ENCODE measurements at places on chromosomes 11 and 22.
A peak's percentile ranks its signal among the peaks of the same experiment; 100 is the strongest.

- no peak for DNase-seq
Observed at GRCh38 chr11:93611836-93612677, 49.4 kb upstream of the CEP295 start.

DNA sequence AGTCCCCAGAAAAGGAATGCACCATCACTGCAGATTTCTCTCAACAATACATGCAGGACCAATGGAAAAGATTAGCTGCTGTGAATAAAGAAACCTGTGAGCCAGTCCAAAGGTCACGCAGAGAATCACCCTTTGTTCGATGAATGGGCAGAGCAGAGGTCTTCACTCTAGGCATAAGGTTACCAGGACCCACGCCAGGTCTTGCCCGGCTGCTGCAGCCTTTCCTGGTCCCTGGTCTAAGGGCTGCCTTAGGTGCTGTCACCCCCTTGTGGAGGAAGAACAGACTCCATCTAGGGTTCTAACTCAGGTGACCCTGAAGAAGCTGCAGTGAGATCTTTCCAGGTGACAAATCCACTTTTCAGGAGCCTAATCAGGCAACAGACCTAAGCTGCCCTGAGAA, 29.0 kb upstream of the NAP1L4 start:
- no peak for DNase-seq

DNA sequence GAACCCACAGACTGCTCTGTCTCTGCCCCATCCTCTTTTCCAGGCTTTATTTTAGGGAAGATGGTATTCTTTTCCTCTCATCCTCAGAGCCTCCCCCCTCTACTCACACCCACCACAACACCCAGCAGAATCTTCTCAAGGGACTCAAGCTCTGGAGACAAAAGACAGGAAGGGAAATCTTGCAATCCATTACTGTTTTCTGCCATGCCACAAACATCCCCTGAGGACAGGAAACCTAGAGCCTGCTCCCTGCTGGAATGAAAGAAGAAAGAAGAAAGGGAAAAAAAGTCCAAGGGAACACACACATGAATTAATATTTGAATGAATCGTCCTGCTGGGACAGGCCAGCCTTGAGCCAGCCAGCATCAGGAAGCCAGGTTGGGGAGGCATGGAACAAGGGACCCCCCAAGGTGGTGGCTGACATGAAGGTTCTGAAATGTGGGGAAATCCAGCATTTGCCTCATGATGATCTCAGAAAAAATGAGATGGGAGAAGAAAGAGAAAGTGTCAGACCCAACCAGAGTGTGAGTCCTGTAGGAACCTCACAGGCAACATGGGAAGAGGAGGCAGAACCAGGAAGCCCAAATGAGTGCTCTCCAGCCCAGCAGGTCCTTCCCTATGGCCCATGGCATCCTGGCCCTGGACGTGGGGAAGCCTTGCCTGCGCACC, 34.0 kb downstream of the SLCO2B1 start:
- no peak for DNase-seq

DNA sequence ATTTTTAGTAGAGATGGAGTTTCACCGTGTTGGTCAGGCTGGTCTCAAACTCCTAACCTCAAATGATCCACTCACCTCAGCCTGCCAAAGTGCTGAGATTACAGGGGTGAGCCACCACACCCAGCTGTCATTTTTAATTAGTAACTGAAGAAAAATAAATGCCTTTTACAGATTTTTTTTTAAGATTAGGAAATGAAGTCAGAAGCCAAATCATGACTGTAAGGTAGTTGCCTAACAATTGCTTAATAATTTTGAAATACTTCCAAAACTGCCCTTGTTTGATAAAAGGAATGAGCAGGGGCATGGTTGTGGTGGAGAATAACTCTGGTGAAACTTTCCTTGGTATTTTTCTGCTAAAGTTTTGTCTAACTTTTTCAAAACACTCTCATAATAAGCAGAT, 98.9 kb upstream of the SLC5A12 start:
- DNase-seq: no peak

GRCh38 chr22:20970939-20971657, 4.0 kb downstream of the AIFM3 start:
- DNase-seq: no peak

DNA sequence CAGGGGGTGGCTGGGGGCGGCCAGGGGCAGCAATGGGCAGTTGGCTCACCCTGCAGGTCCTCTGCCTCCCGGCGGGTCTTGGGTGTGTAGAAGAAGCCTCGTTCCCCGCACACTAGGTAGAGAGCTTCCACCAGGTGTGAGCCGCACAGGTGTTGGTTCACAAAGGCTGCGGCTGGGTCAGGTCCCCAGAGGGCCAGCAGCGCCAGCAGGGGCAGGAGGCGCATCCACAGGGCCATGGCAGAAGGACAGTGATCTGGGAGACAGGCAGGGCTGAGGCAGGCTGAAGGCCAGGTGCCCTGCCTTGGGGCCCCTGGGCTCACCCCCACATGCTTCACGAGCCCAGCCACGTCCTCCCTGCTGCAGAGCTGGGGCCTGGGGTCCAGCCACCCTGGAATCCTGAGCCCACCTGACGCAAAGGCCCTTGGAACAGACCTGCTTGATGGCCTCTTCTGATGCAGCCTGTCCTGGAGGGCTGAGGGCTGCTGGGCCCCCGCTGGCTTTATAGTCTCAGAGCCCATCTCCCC, at the start of gene INS:
TSS of gene INS (minus strand) at position 474 of the 524 bp plus-strand sequence. CDS start at position 236, 238 bp downstream.
- DNase-seq: no peak

- DNase-seq: no peak
Observed at GRCh38 chr11:6705905-6706535, 22.9 kb upstream of the MRPL17 start.

GRCh38 chr11:110428956-110429730, 605 bp upstream of the FDX1 start:
- no peak for DNase-seq

- DNase-seq: no peak
Observed at GRCh38 chr11:122069707-122070360, 46.2 kb downstream of the BLID start.

DNA sequence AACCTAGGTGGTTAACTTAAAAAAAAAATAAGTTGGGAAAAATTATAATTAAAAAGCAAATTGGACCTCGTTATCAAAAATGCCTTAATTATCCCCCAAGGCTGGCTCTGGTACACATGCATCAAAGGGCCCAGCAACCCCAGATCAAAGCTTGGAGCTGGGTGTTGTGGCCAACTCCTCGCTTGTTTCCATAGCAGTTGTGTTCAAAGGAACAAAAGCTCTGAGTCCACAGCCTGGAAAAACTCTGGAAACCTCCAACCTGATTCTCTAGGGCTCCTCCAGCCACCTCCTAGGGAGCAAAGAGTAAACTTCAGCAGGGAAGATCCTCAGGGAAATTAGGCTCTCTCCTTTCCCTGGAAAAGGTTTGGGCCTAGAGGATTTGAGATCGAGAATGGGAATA, 149.4 kb downstream of the NXPE2 start:
- DNase-seq: no peak

DNA sequence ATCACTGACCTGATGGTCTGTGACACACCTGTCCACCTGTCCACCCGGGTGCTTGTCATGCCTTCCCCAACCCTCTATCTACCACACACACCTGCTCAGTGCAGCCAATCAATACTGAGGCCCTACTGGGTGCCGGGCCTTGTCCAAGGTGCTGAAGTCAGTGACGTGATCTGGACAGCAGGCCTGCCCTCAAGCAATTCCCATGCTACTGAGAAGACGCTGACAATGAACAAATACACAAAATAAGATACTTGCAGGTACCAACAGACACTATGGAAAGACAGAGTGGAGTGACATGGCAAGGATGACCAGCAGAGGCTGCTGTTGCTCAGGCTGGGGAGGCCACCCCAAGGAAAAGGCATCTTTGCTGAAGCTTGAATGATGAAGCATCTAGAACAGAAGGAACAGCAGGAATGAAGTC, 21.2 kb downstream of the PLAAT3 start:
- no peak for DNase-seq

DNA sequence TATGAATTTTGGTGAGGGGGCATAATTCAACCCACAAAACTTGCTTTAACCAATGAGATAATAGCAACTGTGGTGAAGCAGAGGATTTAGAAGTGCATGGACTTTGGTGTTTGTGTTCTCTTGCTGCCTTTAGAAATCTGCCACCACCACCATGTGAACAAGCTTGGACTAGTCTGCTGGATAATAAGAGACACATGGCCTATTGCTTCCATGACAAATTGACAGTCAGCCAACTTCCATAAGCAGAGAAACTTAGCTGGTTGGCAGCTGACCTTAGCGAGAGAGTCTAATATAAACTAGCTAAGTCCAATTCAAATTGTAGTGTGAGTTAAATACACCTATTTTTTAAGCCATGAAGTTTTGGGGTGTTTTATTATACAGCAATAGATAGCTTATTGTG, 482.1 kb upstream of the ANO5 start:
- no peak for DNase-seq

GRCh38 chr11:23789200-23789853, 707.5 kb upstream of the LUZP2 start:
- no peak for DNase-seq

- no peak for DNase-seq
Observed at GRCh38 chr11:60957188-60957587, 5.2 kb upstream of the SLC15A3 start.

- DNase-seq: no peak
Observed at GRCh38 chr11:124763156-124763947, 1.3 kb upstream of the ESAM start.

- no peak for DNase-seq
Observed at GRCh38 chr11:31819621-31820437, 8.7 kb upstream of the PAX6 start.

GRCh38 chr11:1333091-1333772, 23.8 kb upstream of the TOLLIP start:
- DNase-seq: no peak

- DNase-seq: no peak
Observed at GRCh38 chr11:46338636-46338987, 8.7 kb upstream of the DGKZ start.

DNA sequence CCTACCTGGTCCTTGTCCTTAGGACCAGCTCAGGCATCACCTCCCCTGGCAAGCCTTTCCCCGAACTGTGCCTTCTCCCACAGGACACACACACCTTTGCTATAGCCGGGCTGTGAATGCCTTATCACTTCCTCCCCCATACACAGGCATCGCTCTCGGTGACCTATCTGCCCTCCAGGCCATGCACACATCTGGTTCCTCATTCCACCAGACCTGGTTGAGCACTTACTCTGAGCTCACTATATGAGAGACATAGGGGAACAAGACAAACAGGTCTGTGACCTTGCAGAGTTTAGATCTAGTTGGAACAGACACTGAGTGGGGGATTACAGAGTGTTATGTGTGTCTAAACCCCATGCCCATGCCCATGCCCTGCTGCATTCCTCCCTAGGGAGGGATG, 3.1 kb upstream of the BCR start:
- DNase-seq: no peak

DNA sequence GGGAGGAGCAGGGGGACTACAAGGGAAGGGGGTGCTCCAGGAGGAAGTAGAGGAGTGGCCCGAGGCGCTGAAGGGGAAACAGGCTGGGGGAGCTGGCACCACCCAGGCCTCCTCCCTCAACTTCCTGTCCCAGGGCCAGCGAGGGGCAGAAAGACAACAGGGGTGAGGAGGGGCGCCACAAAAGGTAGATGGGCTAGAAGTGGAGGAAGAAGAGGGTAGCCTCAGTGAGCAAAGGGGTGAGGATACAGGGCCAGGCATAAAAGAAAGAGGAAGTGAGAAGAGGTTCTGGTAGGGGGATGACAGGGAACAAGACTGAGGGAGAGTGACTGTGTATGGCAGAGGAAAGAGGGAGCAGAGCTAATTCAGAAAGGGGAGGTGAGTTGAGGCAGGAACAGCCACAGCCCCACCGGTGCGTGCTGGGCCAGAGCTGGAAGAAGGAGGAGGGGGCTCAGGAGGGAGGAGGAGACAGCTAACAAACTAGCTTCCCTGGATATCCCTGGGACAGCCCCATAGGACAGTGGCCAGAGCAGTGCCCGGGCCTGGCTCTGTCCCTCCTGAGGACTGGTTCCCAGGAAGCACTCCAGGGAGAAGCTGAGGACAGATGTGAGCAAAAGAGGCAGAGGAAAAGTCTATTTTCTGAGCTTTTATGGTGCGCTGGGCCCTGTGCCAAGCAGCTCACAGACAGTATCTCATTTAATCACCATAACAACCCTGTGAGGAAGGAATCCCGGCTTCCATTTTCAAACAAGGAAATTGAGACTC, 8.5 kb downstream of the DCHS1 start:
- peak; percentile 50 for DNase-seq

- no peak for DNase-seq
Observed at GRCh38 chr22:43723816-43724215, 88.3 kb downstream of the EFCAB6 start.

DNA sequence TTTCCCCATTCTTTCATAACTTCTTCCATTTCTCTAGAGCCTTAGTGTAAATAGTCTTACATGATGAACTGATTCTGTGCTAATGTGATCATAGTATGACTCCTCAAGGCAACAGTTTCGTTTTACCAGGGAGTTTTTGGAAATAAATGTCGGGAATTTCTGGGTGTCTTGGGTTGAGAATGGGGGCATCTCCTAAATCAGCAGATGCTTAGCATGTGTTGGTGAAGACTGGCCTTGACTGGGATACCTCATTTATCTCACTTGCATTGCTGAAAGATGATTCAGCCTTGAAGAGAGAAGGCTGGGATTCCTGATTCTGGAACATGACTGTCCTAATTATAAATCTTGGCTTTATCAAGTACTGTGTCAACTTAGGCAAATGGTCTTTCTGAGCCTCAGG, 115.7 kb upstream of the C11orf87 start:
- no peak for DNase-seq

GRCh38 chr22:39288135-39288898, 31.1 kb downstream of the RPL3 start:
- no peak for DNase-seq

DNA sequence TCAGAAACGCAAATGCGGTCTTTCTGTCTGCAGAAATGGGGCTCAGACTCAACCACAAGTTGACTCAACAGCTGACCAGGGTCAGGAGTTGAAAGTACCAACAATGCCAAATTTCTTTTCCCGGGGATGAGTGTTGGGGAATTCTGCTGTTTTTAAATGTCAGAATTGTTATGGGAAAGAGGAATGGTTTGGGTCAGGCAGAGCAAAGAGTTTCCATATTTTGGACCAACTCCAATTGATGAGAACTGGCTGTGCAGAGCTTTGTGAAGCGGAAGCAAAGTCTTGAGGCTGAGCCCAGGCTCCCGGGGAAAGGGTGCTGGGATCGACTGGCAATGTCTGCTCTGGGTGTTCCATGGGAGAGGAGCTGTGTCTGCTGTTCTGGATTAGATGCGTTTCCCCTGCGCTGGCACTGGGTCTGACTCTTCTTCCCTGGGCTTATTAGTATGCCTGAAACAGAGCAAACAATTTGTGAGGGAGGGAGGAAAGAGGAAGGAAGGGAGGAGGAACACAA, 36.2 kb downstream of the TXN2 start:
- no peak for DNase-seq

- DNase-seq: no peak
Observed at GRCh38 chr11:75386942-75387630, 12.2 kb upstream of the RPS3 start.

Measured in SIG-M5 (cell line).